ENCODE measurements at places on chromosomes 6 and 20.

DNA sequence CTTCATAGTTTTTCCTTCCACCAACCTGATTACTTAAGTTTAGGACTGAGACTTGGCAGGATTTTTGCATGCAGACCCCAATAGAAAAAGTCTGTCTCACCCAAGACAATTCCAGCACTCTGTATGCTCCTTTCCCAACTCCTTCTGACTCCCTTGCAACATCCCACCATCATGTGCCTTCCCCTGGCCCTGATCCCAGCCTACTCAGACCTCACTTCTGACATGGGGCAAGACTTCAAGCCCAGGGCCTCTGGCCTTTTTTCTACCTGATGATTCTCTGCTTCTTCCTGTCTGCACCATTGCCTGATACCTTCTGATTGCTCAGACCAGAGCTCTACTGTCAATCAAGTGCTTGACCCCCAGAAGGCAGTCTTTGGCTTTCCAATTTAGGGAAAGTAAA, 96.6 kb downstream of the HAO1 start:
- DNase-seq: no peak

- no peak for DNase-seq
Observed at GRCh38 chr6:56899753-56900152, 55.2 kb upstream of the BEND6 start.

DNA sequence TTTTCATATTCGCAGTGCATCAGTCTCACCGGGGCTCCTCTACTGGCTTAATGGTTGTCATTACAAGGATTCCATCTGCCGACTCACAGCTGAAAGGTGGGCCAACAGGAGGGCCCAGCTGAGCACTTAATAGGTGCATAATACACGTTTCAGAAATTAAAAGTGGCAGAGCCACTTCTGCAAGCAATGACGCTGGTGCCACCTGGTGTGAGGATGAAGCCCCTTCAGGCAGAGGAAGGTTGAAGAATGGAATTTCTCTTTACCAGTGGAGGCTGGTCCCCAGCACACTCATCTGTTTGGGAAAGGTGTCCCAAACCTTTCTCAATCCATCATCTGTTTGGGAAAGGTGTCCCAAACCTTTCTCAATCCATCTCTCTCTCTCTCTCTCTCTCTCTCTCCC, 8.2 kb upstream of the STMND1 start:
- DNase-seq: no peak

- no peak for DNase-seq
Observed at GRCh38 chr6:43170417-43170930, 595 bp upstream of the SRF start.

GRCh38 chr20:2453792-2454191, 16.8 kb downstream of the SNRPB start:
- DNase-seq: no peak

- no peak for DNase-seq
Observed at GRCh38 chr6:35669451-35670045, 19.2 kb downstream of the FKBP5 start.

GRCh38 chr6:145360865-145361264, 374.5 kb downstream of the EPM2A start:
- DNase-seq: no peak

- DNase-seq: no peak
Observed at GRCh38 chr6:161189891-161190290, 84.0 kb downstream of the AGPAT4 start.

- DNase-seq: no peak
Observed at GRCh38 chr6:56761651-56762050, 119.0 kb upstream of the DST start.

- DNase-seq: no peak
Observed at GRCh38 chr6:37347670-37348111, 6.1 kb upstream of the RNF8 start.

GRCh38 chr6:1406306-1407072, 17.1 kb downstream of the FOXF2 start:
- no peak for DNase-seq

DNA sequence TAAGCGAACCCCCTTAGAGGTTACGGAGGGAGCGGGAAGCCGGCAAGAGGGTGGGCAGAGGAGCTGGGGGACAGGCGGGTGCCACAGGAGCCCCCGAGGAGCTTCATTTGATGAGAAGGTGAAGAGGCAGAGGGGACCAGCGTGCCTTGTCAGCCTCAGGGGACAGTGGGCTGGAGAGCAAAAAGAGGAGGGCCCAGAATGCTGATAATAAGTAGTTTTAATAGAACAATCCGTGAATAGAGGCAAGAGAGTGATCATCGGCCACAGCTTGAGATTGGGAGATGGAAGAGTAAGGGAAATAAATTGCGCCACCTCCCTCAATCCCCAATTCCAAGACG, 1.3 kb downstream of the COL19A1 start:
- no peak for DNase-seq

All from cortex of kidney (tissue), 1 donor.